ENCODE measurements at places on chromosomes 2 and 18.

DNA sequence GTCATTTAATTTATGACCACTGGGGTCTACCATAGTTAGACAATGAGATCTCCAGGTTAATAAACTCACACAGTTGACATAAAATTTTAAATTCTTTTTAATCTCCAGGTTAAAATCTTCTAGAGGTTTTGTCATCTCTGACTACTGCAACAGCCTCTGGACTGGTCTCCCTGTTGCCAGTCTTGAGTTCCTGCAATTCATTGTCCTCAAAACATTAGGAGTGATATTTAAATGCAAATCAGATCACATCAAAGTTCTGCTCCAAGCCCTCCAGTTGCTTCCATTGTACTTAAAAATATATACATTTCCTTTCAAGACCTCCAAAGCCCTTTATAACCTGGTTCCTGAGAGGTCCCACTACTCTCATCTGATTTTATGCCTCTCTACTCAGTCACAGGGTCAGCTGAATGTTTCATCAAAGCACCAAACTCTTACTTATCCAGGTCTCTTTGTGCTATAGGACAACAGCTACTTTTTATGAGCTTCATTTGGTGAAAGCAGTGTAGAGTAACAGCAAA is 18.6 kb upstream of the LINC00305 start:
- no peak for DNase-seq

DNA sequence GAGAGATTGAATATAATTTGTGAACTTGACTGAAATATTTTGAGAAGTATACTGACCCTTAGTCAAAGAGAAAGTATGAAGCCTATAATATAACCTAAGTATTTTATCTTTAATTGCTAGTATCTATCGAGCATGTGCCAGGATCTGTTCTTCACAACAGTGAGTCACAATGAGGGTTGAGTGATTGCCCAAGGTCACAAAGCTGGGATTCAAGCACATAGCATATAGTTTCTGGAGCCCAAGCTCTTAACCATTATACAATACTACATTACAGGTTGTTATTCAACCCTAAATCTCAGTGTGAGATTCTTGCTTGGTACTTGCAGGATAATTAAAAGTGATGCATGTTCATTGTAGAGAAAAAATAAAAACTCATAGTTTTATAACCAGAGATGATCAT is 97.2 kb downstream of the RAB3GAP1 start:
- no peak for DNase-seq

- DNase-seq: no peak
Measured at GRCh38 chr2:220424561-220424960, 797.1 kb downstream of the SLC4A3 start.

DNA sequence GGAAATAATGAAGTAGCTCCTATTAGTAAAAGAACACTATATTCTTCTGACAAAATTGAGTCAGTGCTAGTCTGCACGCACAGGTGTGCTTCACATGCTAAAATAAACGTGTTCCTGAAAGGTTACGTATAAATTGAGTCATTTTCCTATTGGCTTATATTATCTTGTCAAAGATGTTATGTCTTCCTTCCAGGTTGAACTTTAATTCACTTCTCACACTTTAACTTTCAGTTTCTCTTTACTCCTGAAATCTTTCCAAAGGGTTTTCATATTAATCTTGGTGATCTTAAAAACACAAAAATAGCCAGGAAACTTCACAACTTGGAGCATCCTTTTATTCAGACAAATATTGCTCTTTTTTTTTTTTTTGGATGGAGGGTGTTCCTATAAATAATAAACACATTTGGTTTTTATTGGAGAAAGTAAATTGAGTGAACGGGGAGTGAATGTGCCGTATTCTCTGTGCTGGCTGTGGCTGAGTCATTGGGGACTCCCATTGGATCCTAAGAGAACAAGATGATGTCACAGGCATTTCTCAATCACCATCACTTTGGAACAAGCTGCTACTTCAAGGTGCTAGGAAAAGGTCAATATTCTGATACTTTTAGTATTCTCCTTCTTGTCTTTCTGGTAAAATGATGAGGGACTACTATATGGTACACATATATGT is 150.2 kb upstream of the SPATS2L start:
- peak; percentile 81 for DNase-seq

GRCh38 chr2:241437179-241437578 is 71.2 kb downstream of the STK25 start:
- no peak for DNase-seq

DNA sequence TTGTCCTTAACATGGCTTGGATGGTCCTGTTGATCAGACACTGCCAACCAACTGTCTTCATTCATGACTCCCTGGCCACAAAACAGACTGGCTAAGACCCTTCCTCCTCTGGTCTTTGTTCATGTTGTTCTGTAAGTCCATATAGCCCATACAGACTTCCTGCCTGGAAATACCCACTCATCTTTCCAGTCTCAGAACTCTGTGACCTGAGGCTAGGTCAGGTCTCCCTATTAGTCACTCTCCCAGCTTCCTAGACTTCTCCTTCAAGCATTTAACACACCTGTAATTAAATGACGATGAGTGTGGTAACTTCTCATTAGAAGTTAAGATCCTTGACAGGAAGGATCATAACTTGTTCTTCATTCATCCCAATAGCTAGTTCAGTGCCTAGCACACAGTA is 56.3 kb downstream of the CCDC93 start:
- DNase-seq: no peak

- DNase-seq: no peak
Measured at GRCh38 chr2:98295721-98296414, 50.4 kb upstream of the CNGA3 start.

DNA sequence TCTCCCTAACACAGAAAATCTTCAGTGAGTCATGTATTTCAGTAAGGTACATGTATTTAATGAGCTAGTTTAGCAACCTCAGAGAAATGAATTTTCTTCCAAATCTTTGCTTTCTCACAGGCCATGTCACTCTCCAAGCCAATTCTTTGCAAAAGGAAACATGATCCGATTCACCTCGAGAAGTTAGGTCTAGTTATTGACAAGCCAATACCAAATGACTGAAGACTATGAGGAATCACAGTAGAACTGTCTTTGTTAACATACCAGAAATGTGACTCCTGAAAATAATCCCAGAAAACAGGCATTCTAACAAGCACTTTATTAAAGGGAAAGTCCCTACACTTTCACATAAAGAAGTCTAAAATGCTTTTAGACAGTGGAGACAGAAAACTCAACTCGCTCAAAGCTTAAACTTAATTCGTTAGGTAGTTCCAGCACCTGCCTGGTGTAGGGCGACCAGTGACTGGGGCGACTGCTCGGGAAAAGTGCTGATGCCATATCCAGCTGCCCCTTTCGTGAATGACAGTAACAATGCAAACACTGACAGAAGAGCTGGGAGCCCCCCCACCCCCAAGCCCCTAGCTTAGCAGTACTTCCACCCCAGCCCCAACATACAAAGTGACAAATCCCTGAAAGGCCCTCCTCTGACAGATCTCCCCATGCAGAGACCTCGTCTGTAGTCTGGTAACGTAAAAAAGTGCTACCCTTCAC is 1.8 kb downstream of the MEMO1 start:
- DNase-seq: peak; percentile 32

DNA sequence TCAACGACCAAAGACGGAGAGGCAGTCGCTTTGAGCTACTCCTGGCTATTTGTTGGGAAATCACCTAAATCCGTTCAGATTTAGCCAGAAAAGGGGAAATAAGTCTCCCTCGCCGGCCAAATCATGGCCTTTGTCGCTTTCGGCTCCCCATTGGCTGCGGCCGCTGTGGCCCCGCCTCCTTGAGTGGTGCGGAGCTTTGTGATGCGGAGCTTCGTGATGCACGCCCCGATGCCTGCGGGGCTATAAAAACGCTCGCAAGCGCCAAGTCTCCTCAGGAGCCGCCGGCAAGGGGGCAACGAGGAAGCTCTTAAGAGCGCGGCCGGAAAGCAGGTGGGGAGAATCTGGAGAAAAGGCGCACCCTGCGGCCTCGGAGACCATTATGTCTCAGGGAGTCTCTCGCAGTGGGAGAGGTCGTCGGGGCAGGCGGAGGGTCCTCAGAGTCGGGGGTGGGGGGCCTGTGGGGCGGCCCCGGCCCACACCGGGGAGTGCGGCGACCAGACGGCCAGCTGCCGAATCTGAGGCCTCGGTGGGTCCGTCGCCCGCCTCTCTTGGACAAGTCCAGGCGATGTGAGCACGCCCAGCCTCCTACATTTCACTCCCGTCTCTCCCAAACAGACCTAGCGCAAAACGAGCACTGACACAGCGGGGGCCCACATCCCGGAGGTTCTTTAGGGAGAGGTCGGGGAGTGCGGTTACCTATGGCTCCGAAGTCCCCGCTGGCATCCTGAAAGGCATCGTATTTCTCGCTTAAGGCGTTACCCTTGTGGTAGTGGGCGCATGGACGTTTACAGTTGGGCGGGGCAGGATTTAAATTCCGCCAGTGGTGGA is at the start of gene CABYR:
TSS of gene CABYR (plus strand) at position 274 of the 828 bp plus-strand sequence. CDS start 4,053 bp downstream, outside the sequence.
- DNase-seq: peak; percentile 88

- DNase-seq: no peak
Measured at GRCh38 chr2:233263045-233263570, 11.6 kb downstream of the ATG16L1 start.

DNA sequence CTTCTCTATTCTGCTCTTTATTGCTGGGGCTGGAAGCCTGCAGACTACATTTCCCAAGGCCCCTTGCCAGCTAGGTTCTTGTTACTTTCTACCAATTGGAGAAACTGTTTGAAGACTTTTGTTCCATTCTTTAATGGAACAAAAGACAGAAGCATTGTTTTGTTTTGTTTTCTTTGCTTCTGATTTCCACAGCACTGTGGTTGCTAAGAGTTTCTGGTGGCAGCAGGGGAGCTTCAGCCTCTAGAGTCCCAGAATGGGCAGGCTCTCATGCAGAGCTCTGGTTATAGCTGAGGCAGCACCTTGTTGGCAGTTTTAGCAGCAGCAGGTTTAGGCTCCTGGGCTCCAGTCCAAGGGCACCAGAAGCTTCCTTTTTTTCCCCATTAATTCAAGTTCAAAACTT is 234.3 kb downstream of the ETAA1 start:
- DNase-seq: no peak

GRCh38 chr2:157786663-157787363 is 89.3 kb downstream of the ACVR1 start:
- DNase-seq: no peak

DNA sequence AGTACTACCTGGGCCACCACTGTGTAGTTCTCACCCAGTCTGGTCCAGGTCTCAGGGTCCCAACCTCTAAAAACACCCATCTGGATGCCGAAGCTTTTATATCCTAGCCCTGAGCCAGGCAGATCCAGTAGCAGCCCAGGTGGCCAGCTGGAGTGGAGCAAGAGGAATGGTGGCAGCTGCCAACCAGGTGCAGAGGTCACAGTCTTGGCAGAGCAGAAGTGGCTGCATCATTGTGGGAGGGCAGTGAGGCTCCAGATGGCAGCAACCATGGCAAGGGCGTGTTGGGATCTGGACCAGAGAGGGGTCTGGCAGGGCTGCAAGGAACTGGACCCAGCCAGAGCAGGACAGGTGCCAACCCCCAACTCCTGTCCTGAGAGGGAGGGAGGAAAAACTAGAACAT is 72.2 kb upstream of the AGAP1 start:
- DNase-seq: no peak

- peak; percentile 47 for DNase-seq
Measured at GRCh38 chr2:10868465-10869314, 43.0 kb upstream of the KCNF1 start.

DNA sequence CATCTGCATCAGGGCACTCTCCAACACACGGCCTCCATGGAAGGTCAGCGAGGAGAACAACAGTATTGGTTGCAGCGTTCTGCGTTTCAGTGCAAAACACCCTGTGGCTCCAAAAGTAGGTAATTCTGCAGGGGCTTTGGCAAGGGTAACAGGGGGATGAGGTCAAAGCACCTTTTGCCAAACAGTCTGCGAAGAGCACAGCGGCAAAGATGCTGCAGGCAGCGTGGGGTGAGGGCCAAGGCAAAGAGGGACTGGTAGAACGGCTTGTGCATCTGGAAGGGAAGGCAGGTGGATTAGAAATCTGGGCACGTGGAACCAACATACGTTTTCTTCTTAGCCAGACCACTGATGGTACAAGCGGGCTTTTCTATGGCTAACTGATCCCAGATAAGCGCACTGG is 26.6 kb upstream of the GBX2 start:
- DNase-seq: no peak

DNA sequence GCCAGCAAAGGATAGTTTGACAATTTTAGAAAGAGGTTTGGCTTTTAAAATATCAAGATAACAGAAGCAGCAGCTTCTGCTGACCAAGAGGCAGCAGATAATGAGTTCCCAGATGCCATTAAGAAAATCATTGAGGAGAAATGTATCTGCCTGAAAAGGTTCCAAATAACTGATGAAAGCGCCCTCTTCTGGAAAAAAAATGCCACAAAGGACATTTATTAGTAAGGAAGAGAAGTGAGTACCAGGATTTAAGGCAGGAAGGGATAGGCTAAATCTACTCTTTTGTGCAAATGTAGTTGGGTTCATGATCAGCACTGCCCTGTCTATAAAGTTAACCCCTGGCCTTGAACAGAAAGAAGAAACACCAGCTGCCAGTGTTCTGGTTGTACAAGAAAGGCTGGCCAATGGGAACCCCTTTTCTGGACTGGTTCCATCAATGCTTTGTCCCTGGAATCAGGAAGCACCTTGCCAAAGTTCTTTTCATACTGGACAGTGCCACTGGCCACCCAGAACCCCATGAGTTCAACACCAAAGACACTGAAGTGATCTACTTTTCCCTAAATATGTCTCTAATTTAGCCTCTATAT is 40.6 kb downstream of the DHX57 start:
- DNase-seq: peak; percentile 26
